ENCODE measurements at places on chromosomes 12 and 14.

DNA sequence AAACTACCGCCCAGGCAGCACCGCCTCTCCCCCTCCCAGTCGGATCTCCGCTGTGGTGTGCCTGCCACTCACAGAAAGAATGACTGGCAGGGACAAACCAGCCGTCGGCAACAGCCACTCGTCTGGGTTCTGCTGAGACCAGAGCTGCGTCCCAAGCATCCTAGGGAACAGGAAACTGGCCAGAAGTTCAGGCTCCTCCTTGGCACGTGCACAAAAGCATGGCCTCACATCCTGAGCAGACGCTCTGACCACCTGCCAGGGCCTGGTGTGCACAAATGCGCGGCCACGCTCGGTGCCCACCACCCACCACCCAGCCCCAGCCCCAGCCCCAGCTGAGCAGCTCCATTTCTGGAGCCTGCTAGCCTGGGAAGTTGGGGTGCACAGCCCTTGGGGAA is 214.8 kb downstream of the DPF3 start:
- DNase-seq, result no peak

DNA sequence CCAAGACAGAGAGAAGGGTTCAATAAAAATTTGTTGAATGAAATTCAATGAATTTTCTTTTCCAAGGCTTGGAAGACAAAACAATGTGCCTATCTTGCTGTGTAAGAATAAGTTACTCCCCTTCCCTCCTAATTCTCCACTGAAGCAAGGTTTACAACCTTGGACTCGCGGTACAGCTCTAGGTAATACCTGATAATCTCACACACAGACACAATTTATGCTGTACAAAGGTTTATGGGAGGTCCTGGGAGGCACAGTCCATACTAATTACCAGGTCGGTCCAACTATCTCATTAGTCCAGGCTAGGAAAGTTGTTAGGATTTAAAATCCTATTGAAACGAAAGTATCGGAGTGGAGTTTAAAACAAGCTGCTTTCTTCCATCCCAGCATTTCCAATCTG is 42.6 kb downstream of the NELL2 start:
- no peak for DNase-seq

DNA sequence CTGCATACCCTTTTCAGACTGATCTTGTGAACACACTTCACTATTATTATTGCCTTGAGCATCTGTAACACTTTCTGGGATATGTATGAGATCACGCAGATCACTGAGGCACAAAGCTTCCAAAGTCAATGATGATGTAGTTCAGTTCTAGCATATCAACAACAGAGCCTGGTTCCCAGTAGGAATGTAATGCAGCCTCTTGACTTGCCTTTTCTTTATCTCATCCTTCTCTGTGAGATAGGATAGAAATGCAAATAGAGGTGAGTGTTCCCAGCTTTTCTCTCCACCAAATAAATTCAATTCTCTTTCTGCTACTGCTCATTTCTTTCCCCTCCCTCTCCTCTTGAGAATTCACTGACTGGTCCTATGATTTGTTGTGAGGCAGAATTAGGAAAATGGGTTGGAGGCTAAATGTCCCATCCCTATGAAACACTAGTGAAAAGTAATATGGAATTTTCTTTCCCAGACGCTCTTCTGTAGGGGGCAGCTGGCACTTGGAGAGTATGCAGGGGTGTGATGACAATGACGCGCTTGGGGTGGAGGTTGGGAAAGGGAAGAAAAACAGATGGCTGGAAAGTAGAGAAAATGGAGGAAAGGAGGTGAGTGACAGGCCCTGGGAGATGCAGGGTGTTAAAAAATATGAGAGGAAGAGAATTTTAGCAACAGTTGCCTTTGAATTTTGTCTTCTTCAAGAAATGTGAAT is 96.0 kb upstream of the TMTC1 start:
- no peak for DNase-seq

GRCh38 chr14:58160561-58160960 is 8.5 kb upstream of the ARMH4 start:
- DNase-seq, result no peak

DNA sequence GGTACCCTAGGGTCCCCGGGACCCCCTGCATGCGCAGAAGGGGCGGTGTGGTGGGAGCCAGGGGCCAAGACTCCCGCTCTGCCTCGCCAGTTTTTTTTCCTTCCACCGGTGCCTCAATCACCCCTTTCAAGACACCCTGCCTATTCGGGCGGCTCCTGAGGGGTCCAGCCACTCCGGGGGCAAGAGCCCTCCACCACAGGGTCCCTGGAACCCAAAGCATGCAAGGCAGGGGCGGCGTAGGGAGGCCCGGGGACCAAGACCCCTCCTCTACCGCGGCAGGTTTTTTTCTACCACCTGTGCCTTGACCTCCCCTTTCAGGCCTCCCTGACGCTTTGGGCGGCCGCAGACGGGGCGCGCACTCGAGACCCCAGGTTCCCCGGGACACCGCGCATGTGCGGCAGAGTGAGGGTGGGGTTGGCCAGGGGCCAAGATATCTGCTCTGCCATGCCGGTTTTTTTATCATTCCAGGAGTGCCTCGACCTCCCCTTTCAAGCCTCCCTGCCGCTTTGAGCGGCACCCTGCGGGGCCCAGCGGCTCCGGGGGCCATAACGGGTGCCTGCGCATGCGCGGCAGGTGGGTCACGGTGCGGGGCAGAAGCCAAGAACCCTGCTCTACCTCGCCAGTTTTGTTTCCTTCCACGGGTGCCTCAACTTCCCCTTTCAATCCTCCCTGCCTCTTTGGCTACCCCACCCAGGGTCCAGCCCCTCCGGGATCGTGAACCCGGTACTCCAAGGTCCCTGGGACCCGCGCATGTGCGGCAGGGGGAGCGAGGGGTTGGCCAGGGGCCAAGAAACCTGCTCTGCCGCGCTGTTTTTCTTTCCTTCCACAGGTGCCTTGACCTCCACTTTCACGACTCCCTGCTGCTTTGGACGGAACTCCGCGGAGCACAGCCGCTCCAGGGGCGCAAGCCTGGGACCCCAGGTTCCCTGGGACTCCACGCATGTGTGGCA is 328.1 kb downstream of the ALG10 start:
- DNase-seq, result peak; percentile 30

GRCh38 chr14:94628578-94628977 is 16.4 kb downstream of the SERPINA3 start:
- DNase-seq, result no peak

DNA sequence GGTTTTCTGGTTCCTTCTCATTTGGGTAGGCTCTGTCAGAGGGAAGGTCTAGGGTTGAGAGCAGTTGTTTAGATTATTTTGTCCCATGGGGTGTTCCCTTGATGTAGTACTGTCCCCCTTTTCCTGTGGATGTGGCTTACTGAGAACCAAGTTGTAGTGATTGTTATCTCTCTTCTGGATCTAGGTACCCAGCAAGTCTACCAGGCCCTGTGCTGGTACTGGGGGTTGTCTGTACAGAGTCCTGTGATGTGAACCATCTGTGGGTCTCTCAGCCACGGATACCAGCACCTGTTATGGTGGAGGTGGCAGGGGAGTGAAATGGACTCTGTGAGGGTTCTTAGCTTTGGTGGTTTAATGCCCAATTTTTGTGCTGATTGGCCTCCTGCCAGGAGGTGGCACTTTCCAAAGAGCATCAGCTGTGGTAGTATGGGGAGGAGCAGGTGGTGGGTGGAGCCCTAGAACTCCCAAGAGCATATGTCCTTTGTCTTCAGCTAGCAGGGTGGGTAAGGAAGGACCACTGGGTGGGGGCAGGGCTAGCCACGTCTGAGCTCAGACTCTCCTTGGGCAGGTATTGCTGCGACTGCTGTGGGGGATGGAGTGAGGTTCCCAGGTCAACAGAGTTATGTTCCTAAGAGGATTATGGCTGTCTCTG is 179.3 kb upstream of the BTG1 start:
- no peak for DNase-seq

GRCh38 chr14:91555531-91555930 is 45.4 kb upstream of the PPP4R3A start:
- no peak for DNase-seq

- DNase-seq, result no peak
These were observed 186.7 kb downstream of the PPFIA2 start for GRCh38 chr12:81572411-81572810.

GRCh38 chr12:114913871-114914801 is 230.2 kb upstream of the TBX3 start:
- no peak for DNase-seq

DNA sequence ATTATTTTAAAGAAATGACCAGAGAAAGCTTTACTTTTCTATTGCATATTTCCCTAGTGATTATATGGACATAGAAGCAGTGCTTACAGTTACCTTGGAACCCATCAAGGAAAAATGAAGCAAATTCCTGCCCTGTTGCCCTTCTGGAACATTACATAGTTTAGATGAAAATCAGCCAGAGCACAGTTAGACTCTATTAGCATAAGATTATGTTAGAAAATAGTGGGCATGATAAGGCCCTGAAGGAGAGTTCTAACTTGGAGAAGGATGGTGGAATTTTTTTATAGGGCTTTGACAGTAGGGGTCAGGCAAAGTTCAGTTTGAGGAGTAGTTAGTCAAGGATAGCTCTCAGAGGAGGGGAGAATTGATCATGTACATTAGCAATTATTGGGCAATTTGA is 74.3 kb downstream of the FUT8 start:
- peak; percentile 9 for DNase-seq

DNA sequence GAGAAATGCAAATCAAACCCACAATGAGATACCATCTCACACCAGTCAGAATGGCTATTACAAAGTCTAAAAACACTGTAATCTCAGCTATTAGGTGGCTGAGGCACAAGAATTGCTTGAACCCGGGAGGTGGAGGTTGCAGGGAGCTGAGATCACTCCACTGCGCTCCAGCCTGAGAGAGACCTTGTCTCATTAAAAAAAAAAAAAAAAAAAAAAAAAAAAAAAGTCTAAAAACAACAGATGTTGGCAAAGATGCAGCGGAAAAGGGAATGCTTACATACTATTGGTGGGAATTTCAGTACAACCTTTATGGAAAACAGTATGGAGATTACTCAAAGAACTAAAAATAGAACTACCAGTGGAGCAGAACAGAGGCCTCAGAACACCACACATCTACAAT is 19.0 kb upstream of the ATF7 start:
- no peak for DNase-seq

DNA sequence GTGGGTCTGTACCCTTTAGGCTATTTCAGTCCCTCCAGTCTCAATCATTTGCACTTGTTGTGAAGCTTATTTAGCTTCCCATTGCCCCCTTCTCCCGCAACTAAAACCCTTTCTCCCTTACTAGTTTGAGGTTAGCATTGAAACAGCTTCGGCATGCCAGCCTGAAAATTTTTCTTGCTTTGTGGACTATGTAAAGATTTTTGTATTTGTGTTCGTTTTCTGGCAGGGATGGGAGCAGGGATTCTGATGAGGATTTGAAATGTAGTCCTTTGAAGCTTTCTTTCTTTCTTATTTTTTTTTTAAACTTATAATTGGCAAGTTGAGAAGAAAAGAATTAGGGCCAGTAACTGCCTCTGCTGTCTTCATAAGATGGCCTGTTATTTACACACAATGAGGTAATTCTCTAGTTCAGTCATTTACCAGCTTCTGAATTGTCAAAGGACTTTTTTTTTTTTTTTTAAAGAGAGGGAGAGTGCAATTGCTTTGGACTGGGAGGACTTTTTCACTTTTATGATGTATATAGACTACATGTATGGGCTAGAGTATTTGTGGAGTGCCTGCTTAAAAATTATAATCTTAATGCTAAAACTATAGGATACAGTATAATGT is 29.0 kb downstream of the PALS1 start:
- DNase-seq, result peak; percentile 19

DNA sequence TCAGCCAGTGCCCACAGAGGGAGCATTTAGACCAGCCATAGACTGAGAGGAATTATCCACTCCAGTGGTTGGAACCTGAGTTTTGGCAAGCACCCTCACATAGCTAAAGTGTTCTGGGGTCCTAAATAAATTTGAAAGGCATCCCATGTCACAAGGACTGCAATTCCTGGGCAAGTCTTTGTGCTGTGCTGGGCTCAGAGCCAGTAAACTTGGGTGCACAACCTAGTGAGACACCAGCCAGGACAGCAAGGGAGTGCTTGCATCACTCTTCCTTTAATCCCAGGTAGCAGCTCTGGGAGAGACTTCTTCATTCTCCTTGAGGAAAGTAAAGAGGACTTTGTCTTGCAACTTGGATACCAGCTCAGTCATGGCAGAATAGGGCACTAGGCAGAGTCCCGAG is 142.0 kb upstream of the FSCB start:
- no peak for DNase-seq

DNA sequence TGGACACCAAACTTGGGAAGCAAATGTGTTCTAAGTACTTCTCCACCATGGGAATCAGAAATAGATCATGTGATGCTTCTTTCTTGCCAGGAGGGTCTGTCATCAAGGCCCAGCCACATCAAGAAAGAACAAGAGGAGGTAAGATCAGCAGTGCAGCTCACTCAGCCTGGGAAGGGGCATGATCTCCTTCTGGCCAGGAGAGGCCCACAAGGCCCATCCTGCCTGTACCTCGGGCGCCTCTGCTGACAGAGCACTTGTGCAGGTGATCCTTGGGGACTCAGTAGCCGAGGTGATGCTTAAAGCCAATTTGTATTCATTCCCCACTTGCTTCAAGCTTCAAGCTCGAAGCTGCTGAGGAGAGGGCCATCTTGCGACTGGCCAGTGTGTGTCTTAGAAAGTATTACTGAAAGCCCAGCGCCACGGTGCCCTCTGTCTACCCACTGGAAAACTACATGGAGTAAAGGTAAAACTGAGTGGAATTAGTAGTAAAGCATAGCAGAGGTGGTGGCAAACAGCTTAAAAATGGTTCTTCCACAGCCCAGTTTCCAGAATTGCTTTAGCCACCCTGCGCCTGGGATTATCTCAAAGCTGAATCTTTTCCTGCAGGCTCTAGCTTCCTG is 26.2 kb downstream of the RTRAF start:
- DNase-seq, result peak; percentile 67

- no peak for DNase-seq
These were observed 189.3 kb upstream of the LHX5 start for GRCh38 chr12:113660936-113661335.

DNA sequence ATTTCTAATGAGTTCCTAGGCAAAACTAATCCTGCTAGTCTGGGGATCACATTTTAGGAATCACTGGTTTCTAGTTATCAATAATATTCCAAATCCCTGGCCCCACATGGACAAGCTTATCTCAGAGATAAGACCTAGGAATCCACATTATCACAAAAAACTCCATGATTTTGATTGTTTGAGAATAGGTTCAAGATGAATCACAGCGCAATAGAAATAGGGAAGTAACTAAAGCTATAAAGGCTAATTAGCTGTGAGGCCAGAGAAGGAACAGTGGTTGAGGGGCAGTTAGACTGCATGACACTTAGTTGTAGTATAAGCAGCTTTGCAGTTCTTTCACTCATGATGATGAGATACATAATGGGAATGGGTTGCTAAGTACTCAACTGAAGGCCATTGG is 13.1 kb upstream of the ATP5F1B start:
- DNase-seq, result no peak

- no peak for DNase-seq
These were observed 907.5 kb upstream of the MDGA2 start for GRCh38 chr14:48582938-48583337.

GRCh38 chr14:36086629-36087395 is 89.7 kb downstream of the PTCSC3 start:
- no peak for DNase-seq

DNA sequence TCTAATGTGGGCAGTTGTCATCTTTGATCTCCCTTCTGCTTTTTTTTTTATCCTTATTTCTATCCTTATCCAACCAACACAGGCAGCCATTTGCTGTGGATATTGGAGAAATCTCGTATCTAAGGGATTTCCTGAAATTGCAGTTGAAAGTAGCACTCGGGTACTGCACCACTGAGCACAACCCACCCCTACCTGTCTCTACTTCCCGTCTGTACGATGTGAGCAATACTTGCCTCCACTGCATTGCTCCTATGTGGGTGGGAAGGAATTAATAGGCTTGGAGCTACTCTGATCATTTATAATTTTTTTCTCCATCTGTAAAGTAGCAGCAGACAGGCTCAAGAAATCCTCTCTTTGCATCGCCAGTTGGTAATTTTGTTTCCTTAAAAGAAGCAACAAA is 300.4 kb downstream of the SNAPC1 start:
- DNase-seq, result no peak
